ENCODE measurements at places on chromosomes 6 and 20.
A peak's percentile ranks its signal among the peaks of the same experiment; 100 is the strongest.

DNA sequence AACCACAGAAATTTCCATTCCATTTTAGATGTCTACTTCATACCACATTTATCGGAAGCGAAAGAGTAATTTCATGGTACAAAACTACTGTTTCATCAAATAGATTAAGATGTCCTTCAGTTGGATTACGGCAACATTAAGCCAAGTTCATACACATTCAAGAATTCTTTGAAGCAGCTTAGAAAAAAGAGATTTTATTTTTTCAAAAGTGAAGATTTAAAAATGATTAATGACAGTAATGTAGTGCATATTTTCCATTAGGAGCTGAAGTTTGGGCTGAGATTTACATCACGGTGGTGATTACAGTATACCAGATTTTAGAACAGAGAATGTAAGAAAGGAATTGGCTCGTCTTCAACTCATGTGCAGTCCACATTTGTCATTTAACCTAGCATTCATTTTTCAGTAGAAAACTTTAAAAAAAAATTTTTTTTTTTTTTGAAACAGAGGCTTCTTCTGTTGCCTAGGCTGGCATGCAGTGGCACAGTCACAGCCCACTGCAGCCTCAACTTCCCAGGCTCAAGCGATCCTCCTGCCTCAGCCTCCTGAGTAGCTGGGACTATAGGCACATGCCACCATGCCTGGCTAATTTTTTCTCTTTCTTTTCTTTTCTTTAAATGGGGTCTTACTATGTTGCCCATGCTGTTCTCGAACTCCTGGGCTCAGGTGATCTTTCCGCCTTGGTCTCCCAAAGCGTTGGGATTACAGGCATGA lies 1.9 kb downstream of the SYNJ2 start:
- no peak for DNase-seq

DNA sequence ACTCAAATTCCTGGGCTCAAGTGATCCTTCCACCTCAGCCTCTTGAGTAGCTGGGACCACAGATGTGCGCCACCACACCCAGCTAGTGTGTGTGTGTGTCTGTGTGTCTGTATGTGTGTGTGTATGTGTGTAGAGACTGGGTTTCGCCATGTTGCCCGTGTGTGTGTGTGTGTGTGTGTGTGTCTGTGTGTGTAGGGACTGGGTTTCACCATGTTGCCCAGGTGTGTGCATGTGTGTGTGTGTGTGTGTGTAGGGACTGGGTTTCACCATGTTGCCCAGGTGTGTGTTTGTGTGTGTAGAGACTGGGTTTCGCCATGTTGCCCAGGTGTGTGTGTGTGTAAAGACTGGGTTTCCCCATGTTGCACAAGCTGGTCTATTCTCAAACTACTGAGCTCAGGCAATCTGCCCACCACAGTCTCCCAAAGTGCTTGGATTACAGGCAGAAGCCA lies 28.3 kb downstream of the CDK5RAP1 start:
- DNase-seq = no peak

DNA sequence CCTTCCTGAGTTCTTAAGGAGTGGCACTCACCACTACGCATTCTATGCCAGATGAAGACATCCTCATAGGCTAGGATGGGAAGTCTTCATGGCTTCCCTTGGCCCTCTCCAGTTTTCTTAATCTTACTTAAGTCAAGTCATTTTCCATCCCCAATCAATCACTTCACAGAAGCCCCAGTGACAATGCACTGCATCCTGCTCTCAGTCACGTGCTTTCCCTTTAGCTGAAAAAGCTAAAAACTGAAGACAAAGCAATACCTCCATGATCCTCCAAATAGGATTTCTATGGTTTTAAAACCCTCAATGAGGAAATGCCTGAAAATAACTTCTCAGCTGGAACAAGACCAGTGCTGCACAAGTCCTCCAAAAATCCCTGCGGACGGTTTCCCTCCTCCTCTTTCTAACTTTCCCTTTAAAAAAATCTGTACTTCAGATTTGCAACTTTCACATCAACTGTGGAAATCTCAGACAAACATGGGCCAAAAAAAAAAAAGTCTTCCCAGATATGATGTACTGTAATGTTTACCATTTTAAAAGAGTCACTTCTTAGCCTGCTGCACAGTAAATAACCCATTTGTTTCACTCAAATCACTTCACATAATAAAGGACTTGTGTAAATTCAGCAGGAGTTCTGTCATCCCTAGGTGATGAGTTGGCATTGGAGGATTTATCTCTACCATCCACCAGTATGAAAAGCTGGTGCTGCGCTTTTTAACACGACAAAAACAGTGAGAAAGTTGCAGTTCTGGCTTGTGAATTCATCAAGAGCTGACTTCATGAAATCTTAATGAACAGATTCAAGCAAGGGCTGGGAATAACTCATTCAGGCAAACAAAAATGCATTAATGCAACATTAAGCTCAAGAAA lies 590.0 kb upstream of the NOX3 start:
- DNase-seq = no peak

- DNase-seq = no peak
Measured at GRCh38 chr6:146260886-146261285, 232.0 kb downstream of the GRM1 start.

- no peak for DNase-seq
Measured at GRCh38 chr20:62707921-62708521, 615 bp upstream of the NTSR1 start.

- no peak for DNase-seq
Measured at GRCh38 chr6:112437058-112437457, 89.9 kb downstream of the RFPL4B start.

DNA sequence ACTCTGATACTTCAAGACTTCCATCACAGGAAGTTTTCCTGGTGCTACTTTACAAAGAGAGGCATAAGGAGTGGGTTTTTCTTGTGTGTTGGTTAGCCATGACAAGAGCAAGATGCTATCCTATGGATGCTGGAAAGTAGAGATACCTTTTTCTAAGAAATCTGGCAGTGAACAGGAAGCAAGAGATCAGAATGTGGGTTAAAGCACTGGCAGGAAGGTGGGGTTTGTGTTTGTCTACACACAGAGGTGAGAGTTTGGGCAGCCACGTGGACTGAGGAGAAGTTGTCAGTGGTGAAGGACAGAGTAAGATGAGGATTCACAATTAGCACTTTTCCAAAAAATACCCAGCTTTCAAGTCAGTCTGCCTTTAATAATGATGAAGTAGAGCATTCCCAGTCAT lies 17.9 kb downstream of the SLC2A12 start:
- DNase-seq = no peak

DNA sequence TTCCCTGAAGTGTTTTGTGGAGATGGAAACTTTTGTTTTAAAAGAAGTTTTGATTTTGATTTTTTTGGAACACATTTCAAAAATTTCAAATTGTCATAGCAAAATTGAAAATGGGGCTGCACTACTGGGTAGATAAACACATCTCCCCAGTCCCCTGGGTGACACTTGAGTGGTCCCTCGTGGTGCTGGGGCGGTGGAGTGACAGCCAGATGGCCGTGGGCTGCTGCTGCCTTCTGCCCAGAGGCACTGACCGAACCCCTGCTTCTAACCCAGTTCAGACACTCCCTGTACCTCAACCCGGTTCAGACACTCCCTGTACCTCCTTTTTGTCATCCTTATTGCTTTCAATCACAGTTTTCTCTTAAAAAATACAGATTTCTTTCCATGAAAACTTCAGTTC lies 69.9 kb upstream of the SYNJ2 start:
- no peak for DNase-seq

GRCh38 chr20:2800521-2801285 lies at the start of gene CPXM1:
TSS of gene CPXM1 (minus strand) at chr20:2800627. CDS start at chr20:2800572, 55 bp downstream.
- no peak for DNase-seq

DNA sequence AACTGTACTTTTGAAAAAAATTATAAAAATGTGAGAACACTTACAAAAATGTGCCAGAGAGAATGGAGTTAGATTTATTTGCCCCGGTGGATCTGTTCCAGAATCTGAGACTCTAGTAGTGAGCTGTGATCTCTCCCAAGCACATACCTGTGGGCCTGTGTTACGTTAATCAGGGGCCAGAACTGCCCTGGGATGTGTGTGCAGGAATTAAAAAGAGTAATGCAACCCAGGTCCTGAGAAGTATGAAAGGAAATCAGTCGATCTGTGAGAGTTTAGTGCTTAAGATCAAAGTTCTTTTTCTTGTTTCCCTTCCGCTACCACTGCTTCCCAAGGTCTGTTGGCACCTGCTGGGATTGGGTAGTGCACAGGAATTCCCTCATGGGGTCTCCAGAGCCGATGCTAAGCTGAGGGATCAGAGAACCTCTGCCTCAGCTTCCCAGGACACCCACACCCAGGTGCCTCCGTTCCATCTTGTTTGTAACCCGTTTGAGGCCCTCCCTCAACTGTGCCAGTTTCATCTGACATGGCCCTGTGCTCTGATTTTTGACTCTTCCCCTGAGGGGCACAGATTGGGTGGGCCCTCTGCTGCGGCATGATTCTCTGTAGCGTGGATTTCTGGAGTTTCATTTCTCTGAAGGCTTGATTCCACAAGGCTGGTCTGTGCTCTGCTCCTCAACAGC lies 87.7 kb downstream of the RREB1 start:
- DNase-seq = no peak

DNA sequence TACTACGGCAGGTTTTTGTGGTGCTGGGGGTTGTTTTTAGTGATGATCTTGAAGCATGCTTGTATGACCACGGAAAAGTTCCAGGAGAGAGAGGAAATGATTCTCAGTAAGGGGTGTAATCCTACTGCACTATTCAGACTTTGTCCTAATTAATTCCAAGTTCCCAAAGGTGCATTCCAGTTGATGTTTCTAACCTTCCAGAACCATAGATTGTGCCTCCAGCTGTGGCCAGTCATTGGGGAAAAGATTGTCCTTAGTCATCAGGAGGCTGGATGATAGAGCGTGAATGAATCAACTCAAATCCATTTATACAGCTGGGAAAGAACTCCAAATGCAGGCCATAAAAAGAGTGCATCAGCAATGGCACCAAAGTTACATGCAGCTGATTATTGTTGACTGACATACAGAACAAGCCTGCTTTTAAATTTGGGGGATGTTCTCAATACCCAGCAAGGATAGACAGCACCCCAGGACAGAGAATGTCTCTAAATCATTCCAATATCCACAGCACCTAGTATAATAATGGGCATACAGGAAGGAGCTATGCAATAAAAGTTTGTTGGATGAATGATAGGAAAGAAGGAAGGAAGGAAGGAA lies 27.8 kb upstream of the PKHD1 start:
- no peak for DNase-seq

- no peak for DNase-seq
Measured at GRCh38 chr6:47358440-47359225, 48.9 kb upstream of the TNFRSF21 start.

GRCh38 chr20:37007898-37008649 lies 56.6 kb upstream of the SAMHD1 start:
- no peak for DNase-seq

GRCh38 chr20:41456351-41456750 lies 89.7 kb upstream of the EMILIN3 start:
- no peak for DNase-seq

GRCh38 chr6:5762561-5762968 lies 244.2 kb downstream of the NRN1 start:
- DNase-seq = no peak

DNA sequence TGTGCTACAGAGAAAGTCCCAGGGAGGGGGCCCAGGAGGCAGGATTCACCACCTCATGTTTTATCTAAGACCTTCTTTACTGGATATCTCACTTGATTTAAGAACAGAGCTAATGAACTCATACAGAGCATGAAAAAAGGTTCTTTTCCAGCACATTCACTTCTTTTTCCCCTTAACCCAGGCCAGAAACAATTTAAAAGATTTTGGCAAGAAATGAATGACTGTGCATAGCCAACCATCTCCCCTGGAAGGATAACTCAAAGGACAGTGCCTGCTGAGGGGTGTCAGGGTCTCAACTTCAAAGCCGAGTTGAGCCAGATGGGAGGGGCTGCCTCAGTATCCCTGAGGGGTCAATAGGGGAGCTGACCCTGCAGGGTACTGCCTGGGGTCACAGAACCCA lies 253.4 kb downstream of the SOD2 start:
- DNase-seq = no peak

GRCh38 chr6:157323966-157324300 lies 614 bp upstream of the TMEM242 start:
- no peak for DNase-seq

DNA sequence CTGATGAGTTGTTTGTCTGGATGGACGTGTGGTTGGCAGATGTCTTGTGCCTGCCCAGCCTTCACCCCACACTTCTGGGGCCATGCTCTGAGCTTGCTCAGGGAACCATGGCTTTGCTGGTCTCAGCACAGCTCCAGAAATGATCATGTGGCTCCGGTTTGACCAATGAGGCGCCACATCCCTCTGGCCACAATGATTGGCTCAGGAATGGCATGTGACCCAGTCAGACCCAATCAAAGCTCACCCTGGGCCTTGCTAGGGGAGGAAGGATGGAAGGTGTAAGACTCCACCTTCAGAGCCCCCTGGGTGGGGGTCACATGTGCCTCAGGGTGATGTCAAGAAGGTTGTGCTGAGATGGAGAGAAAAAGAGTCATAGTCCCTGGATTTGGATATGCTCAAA lies 281.6 kb upstream of the SULF2 start:
- no peak for DNase-seq

- DNase-seq = no peak
Measured at GRCh38 chr20:11426948-11427347, 490.7 kb upstream of the BTBD3 start.

DNA sequence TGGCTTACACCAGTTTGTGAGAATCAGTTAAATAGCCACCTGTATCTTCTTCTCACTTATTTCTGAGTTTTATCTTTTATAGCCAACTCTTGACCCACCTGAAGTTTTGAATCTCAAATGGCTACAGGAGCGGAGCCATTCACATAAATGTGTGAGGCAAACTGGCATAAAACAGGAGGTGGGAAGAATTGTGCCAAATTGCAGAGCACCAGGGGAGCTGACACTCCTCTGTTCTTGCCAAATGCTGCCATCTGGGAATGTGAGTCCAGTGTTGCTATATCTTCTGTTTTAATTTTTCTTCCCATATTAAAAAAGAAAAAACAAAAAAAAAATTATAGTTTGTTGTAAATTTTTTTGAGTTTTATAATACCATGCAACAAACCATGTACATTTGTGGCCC lies 17.0 kb upstream of the RNF146 start:
- peak; percentile 69 for DNase-seq

- no peak for DNase-seq
Measured at GRCh38 chr6:16141514-16141913, 12.6 kb downstream of the MYLIP start.
